ENCODE measurements at places on chromosomes 16 and 17.

DNA sequence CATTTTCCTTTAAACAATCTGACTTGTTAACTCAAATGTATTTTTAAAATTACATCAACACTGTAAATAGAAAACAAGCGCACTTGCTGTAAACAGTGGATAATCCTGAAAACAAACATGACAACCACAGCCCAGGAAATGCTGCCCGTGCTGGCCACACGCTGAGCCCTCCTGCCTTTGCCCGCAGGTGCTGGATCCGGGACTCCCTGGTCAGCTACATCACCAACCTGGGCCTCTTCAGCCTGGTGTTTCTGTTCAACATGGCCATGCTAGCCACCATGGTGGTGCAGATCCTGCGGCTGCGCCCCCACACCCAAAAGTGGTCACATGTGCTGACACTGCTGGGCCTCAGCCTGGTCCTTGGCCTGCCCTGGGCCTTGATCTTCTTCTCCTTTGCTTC lies 6.6 kb upstream of the ADGRG3 start:
- no peak for DNase-seq

- peak; percentile 18 for DNase-seq
Measured at GRCh38 chr16:5412731-5413130, 315.1 kb upstream of the EEF2KMT start.

DNA sequence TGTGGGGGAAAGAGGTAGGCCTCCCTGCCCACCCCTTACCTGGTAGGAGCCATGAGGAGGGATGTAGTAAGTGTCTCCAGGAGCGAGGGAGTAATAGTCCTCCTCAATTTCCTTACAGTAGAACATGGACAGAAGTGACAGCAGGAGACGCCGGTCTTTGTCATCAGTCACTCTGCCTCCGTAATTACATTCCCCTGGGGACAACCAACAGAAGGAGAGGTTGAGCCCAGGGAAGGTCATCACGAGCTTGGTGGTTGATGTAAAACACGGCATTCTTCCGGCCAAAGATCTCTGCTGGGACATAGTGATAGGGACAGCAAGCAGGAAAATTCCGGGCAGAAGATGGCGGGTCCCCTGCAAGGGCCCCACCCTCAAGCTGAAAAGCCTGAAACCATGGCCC lies 47.9 kb downstream of the LYRM1 start:
- no peak for DNase-seq

- DNase-seq, result no peak
Measured at GRCh38 chr16:9338068-9338467, 246.6 kb downstream of the HAPSTR1 start.

- DNase-seq, result no peak
Measured at GRCh38 chr17:55273579-55274354, 9.0 kb downstream of the HLF start.

- no peak for DNase-seq
Measured at GRCh38 chr16:69520800-69521602, 44.8 kb upstream of the NFAT5 start.

GRCh38 chr16:65767125-65767524 lies 599.4 kb upstream of the CDH5 start:
- DNase-seq, result no peak

GRCh38 chr17:44910231-44911106 lies 4.8 kb downstream of the GFAP start:
- DNase-seq, result no peak

- DNase-seq, result no peak
Measured at GRCh38 chr16:64304951-64305350, 816.9 kb downstream of the CDH11 start.

- no peak for DNase-seq
Measured at GRCh38 chr16:81601008-81601428, 156.4 kb downstream of the CMIP start.

GRCh38 chr16:11025120-11025531 lies 80.8 kb downstream of the CLEC16A start:
- no peak for DNase-seq

DNA sequence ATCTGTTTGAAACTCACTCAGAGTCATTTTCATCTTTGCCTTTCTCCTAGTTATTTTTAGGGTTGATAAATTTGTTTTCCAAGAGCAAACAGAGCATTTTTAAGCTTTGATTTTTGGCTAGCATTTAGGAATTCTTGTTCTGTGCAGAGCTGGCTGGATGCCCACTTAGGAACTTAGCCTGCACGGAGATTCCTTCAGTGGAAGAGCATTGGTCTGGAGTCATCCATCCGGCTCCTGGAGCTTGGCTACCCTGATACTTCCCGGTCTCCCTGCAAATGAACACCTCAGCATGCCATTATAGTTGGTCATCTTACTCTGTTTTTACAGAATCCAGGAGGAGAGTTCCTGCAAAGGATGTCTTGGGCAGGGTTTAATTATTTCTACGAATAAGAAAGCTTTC lies 57.1 kb downstream of the SPECC1 start:
- DNase-seq, result no peak

GRCh38 chr16:17408955-17409441 lies 61.8 kb downstream of the XYLT1 start:
- DNase-seq, result no peak

DNA sequence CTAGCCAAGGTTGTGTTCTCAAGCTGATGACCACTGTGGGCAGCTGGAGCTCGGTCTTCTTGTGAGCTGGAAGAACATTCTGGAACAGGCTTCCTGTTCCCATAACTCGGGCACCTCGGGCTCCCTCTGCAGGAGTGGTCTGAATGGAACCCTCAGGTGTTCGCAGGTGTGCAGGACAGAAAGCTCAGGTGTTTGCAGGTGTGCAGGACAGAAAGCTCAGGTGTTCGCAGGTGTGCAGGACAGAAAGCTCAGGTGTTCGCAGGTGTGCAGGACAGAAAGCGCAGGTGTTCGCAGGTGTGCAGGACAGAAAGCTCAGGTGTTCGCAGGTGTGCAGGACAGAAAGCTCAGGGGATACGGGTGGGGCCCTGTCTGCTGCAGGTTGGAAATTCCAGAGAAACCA lies 109.0 kb upstream of the CACNG5 start:
- no peak for DNase-seq

DNA sequence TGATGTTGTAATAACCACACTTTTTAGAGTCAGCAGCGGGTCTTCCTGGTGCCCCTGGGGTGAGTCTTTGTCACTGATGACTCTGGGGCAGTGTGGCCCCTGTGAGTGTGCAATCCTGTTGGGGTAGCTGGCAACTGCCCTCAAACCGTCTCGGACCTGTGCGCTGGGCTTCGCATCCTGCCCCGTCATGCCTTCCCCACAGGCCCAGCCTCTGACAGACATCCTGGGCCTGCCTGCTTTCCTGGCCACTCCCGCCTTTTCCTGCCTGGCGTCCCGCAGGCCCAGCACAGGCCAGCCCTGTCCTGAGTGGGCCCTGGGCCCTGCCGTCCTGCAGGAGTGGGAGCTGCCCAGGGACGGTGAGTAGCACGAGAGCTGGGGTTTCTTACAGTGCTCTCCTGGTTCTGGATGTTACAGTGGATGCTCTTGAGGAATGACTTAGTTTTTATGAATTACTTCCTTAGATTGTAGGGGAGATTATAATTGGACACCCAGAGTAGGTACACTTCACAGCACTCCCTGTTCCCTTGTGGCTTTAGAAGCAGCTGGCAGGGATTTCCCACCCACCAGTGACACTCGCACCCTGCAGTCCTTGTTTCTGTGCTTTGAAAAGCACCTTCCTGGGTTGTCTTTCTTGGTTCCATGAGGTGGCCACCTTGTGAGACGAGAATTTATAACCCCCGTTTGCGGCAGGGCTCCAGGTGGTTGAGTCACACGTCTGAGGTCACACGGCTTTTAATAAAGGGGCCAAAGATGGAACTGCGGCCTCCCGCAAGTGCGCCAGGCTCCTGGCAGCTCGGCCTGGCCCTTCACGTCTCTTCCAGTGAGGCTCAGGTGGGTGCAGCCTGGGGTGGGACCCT lies 50.0 kb upstream of the CAPN15 start:
- peak; percentile 16 for DNase-seq

- no peak for DNase-seq
Measured at GRCh38 chr16:52318302-52319009, 228.5 kb downstream of the TOX3 start.

- DNase-seq, result no peak
Measured at GRCh38 chr17:58965221-58965620, 141.5 kb downstream of the TRIM37 start.

- DNase-seq, result no peak
Measured at GRCh38 chr16:743794-744500, 3.1 kb upstream of the CIAO3 start.

GRCh38 chr17:58529275-58529674 lies 14.8 kb upstream of the MTMR4 start:
- DNase-seq, result no peak

- no peak for DNase-seq
Measured at GRCh38 chr16:78106686-78107085, 7.2 kb downstream of the WWOX start.

DNA sequence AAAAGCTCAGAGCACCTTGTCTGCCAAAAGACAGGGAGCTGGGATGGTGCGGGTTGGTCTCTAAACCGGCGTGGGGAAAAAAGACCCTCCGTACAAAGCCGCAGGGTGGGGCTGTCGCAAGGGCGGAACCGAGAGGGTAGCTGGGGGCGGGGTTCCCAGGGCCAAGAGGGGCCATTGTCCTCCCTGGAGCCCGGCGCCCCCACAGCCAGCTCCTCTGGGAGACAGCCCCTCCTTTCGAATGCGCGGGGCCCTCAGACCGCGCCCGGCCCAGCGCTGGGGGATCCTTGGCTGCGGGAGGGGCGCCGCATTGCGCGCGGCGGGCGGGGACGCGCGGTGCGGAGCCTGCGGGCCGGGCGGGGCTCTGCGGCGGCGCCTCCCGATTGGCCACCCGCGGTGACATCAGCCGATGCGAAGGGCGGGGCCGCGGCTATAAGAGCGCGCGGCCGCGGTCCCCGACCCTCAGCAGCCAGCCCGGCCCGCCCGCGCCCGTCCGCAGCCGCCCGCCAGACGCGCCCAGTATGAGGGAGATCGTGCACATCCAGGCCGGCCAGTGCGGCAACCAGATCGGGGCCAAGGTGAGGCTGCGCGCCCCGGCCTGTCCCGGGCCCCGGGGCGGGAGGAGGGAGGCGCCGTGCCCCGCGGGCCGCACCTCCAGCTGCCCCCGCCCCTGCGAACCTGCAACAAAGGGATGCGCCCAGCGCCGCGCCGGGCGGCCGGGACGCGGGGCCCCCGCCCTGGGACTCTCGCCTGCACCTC lies at the start of gene TUBB3:
Gene TUBB3 (plus strand): TSS at position 459 of the 756 bp plus-strand sequence. CDS start 60 bp downstream, at position 519.
- DNase-seq, result peak; percentile 73

DNA sequence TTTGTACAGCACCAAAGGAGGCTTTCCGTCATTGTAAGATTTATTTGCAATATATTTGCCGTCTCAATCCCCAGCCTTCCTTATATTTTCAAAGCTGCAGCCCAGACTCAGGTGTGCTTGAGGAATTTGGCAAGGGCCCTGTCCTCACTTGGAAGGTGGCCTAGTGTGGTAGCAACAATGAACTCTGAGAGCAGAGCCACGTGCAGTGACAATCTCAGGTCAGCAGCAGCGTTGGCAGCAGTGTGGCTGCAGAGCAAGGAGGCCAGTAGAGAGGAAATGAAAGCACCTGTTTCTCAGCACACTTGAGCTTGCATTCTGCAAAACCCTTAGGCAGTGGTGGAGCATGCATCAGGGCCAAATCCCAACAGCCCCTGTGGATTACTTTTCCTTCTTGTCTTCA lies 613.5 kb downstream of the RBFOX1 start:
- DNase-seq, result no peak

DNA sequence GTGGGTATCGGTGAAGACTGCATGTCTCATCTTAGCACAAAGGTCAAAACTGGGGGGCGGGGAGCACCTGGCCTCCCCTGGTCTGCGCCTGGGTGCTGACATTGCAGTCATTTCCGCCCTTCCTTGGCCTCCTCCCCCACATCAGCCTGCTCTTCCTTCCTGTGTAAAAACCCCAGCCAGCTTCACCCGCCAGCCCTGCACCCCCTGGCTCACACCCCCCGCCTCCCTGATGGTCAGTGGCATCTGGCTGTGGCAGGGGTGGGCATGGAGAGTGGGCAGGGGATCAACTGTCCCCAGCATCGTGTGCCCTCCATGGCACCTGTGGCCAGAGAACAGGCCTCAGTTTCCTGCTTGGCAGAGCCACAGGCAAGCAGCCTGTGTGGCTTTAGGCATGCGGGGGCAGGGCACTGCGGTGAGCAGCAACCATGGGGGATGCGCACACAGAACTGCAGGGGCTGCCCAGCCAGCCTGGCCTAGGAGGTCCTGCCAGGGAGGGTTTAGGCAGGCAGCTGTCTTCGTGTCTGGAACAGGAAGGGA lies 26.5 kb upstream of the LASP1NB start:
- DNase-seq, result no peak

- DNase-seq, result no peak
Measured at GRCh38 chr16:2079311-2079800, 31.6 kb downstream of the TSC2 start.

- DNase-seq, result no peak
Measured at GRCh38 chr16:8376858-8377257, 213.5 kb downstream of the TMEM114 start.

DNA sequence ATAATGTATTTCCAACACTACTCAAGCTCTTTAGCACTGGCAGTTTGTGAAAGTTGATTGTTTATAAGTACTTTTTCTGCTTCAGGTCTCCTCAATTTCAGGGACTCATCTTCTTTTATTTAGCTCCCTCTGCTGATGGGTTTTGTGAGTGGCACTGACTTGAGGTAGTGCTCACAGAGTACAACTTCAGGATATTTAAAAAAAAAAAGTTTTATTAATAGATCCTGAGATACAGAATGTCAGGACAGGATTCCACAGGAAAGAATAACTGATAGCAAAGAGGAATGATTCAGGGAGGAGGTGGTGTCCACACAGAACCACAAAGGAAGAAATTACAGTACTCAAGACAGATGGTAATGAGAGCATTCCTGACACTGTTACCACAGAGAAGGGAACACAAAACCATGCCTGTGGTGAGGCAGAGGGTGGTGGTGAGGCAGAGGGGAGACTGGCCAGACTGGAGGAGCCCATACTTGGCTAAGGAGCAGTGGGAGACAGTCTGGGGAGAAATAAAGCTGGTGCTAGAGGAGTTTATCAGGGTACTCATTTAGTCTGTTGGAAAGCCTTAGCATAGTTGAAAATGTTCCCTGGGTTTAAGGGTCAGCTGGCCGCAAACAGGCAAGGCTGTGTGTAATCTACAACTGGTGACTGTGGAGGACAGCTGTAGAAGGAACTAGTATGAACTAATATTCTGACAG lies 63.7 kb downstream of the SPAG9 start:
- DNase-seq, result peak; percentile 36

GRCh38 chr16:48352648-48353390 lies 32.4 kb downstream of the SIAH1 start:
- no peak for DNase-seq

- DNase-seq, result no peak
Measured at GRCh38 chr17:76826330-76827068, 41.7 kb upstream of the MGAT5B start.
